ENCODE measurements at places on chromosomes 11 and 22.
A peak's percentile ranks its signal among the peaks of the same experiment; 100 is the strongest.

- peaks cover 66% of the 10 kb centered on the region for H3K27me3 ChIP-seq
- H3K27ac ChIP-seq = no peak overlapping the region
- peaks cover under 1% of the 10 kb centered on the region for H3K36me3 ChIP-seq
- peak overlapping the region; percentile 40 for H3K4me3 ChIP-seq
- H3K4me1 ChIP-seq = peaks cover 38% of the 10 kb centered on the region
- peak; percentile 17 for DNase-seq
Observed at GRCh38 chr22:39236321-39237317, 8.2 kb downstream of the PDGFB start.

DNA sequence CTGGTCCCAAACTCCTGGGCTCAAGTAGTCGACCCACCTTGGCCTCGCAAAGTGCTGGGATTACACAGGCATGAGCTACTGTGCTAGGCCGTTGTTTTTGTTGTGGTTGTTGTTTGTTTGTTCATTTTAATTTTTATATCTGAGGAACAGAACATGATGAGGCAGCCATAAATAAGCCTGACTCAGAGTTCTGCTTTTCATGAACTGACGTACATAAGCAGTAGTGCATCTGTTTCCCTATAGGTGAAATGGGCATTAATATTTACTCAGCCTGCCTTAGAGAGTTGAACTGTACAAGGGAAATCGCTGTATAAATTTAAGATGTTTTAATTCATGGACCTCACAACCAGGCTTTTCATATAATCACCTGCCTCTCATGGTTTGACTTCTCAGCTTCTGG lies 80.5 kb downstream of the PDHX start:
- no peaks in the 10 kb centered on the region for H3K27me3 ChIP-seq
- peaks cover 34% of the 10 kb centered on the region for H3K4me1 ChIP-seq
- H3K36me3 ChIP-seq = peaks cover 4% of the 10 kb centered on the region
- DNase-seq = no peak

- H3K4me1 ChIP-seq = no peaks in the 10 kb centered on the region
- no peaks in the 10 kb centered on the region for H3K27me3 ChIP-seq
- H3K27ac ChIP-seq = no peak overlapping the region
- H3K36me3 ChIP-seq = no peaks in the 10 kb centered on the region
- no peak for DNase-seq
Observed at GRCh38 chr22:49021131-49021925, 806.3 kb downstream of the BRD1 start.

DNA sequence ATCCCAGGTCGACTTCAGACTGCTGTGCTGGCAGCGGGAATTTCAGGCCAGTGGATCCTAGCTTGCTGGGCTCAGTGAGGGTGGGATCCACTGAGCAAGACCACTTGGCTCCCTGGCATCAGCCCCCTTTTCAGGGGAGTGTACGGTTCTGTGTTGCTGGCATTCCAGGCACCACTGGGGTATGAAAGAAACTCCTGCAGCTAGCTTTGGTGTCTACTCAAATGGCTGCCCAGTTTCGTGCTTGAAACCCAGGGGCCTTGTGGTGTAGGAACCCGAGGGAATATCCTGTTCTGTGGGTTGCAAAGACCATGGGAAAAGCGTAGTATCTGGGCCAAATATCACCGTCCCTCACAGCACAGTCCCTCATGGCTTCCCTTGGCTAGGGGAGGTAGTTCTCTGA lies 254.8 kb downstream of the GRIK4 start:
- H3K36me3 ChIP-seq = no peaks in the 10 kb centered on the region
- no peaks in the 10 kb centered on the region for H3K4me1 ChIP-seq
- H3K27me3 ChIP-seq = peaks cover 10% of the 10 kb centered on the region
- H3K4me3 ChIP-seq = no peak overlapping the region
- DNase-seq = no peak

- H3K27ac ChIP-seq = peak overlapping the region; percentile 93
- no peak for DNase-seq
- H3K4me3 ChIP-seq = peak overlapping the region; percentile 92
- H3K36me3 ChIP-seq = peaks cover 23% of the 10 kb centered on the region
Observed at GRCh38 chr22:37485395-37486223, 575 bp downstream of the MFNG start.

DNA sequence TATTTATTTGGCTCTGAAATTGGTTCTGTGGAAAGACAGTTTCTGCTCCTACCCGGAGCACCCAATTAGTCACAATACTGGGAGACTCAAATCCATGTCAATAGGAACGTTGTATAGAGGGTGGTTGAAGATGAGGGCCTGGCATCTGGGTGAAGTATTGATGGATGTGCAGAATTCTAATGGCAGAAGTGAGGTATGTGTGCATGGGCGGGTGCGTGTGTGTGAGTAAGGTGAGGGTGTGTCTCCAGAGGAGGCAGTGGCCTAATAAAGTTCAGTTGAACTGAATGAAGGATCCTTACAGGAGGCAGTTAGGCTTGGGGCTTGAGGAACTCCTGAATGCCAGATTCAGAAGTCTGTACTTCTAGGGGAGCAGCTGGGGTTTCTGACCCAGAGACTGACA lies 71.8 kb upstream of the B3GAT1 start:
- no peaks in the 10 kb centered on the region for H3K4me1 ChIP-seq
- DNase-seq = no peak
- H3K36me3 ChIP-seq = no peaks in the 10 kb centered on the region
- no peak overlapping the region for H3K27ac ChIP-seq
- H3K27me3 ChIP-seq = peaks cover 6% of the 10 kb centered on the region

- DNase-seq = no peak
- H3K4me3 ChIP-seq = no peak overlapping the region
- no peaks in the 10 kb centered on the region for H3K27me3 ChIP-seq
- H3K36me3 ChIP-seq = no peaks in the 10 kb centered on the region
- no peaks in the 10 kb centered on the region for H3K4me1 ChIP-seq
- no peak overlapping the region for H3K27ac ChIP-seq
Observed at GRCh38 chr22:27381552-27381951, 420.0 kb downstream of the MN1 start.

DNA sequence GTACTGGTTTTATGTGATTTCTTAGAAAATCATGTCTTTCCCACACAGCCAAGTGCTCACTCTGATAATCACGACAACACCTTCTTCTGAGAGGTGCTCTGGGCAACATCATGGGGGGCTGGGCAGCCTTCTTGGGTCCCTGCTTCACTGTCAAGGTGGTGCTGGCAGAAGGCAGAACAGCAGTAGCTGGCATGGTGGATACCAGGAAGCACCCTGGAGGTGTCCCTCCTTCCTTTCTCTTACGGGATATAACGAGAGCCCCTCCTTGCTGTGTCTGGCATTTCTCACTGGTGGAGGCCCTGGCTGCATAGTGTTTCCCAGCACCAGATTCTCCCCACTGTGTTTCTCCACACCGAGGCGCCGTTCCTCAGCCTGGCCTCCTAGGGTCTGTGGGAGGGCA lies 60.9 kb downstream of the SCN3B start:
- H3K36me3 ChIP-seq = peaks cover 25% of the 10 kb centered on the region
- DNase-seq = no peak
- H3K4me3 ChIP-seq = no peak overlapping the region
- no peaks in the 10 kb centered on the region for H3K27me3 ChIP-seq
- no peaks in the 10 kb centered on the region for H3K4me1 ChIP-seq

DNA sequence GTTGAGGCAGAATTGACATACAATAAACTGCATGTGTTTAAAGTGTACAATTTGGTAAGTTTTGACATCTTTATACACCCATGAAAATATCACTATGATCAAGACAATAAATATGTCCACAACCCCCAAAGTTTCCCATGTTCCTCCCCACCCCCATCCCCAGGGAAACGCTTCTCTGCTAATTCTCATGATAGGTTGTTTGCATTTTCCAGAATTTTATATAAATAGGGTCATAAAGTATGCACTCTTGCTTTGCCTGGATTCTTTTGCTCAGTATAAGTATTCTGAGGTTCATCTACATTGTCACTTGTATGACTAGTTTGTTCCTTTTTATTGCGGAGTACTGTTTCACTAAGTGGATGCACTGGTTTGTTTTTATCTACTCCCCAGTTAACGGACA lies 35.6 kb downstream of the MYEOV start:
- H3K4me3 ChIP-seq = no peak overlapping the region
- DNase-seq = no peak
- peaks cover under 1% of the 10 kb centered on the region for H3K36me3 ChIP-seq
- H3K27ac ChIP-seq = no peak overlapping the region

- H3K4me3 ChIP-seq = peak overlapping the region; percentile 90
- H3K27ac ChIP-seq = peak overlapping the region; percentile 100
- DNase-seq = no peak
- H3K36me3 ChIP-seq = peaks cover 19% of the 10 kb centered on the region
- peaks cover 68% of the 10 kb centered on the region for H3K4me1 ChIP-seq
Observed at GRCh38 chr11:58573451-58574104, 2.1 kb downstream of the LPXN start.

DNA sequence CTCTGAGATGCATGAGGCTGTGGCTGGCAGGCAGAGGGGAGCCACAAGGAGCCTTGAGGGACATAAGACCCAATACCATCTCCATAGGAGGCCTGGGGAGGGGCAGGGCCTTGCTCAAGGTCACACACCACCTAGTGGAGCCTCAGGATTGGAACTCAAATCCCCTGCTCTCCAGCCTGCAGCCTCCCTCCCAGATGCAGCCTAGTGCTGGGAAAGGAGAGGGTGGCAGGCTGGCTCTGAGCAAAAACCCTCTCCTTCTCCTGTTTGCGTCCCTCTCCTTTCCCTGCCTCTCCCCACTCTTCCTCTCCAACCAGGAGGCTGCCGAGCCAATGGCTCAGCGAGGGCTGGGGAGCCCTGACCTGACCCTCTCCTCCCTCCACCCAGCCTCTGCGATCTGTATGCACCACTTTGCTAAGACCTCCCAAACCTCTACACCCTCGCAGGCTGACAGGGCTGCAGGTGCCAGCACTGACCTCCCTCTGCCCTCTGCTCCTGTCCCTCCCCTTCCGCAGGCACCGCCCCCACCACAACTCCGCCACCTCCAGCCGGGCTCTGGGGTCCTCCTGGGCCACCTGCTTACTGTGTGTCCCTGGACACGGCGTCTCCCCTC lies 14.7 kb downstream of the IGLL1 start:
- H3K27ac ChIP-seq = no peak overlapping the region
- H3K4me3 ChIP-seq = peak overlapping the region; percentile 51
- no peak for DNase-seq

DNA sequence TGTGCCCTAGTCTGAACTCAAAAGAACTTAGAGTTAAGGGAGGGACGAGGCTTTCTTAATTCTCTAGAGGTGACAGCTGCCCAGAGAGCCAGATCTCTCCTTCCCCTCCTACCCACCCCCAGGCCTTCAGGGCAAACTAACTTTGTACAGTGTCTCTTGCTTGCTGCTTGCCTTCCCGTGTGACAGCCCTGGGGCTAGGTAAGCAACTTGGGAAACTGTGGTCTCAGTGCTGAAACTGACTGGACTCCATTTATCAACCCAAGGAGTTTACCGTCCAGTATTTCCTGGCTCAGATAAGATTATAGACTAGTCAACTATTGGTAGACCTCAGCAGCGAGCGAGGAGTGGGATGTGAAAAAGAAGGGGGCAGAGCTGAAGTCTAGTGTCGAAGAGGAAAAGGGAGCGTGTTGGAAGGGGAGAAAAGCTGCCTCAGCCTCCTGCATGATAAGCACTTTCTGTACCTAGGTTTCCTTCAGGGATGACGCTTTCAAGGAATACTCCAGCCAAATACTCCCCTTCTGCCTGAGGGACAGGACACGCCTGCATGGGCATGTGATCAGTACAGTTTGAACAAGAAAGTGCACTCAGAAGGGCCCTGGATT lies 43.3 kb upstream of the WEE1 start:
- no peak for DNase-seq
- H3K4me1 ChIP-seq = no peaks in the 10 kb centered on the region
- H3K27me3 ChIP-seq = no peaks in the 10 kb centered on the region
- H3K27ac ChIP-seq = no peak overlapping the region
- no peak overlapping the region for H3K4me3 ChIP-seq
- H3K36me3 ChIP-seq = peaks cover 17% of the 10 kb centered on the region

DNA sequence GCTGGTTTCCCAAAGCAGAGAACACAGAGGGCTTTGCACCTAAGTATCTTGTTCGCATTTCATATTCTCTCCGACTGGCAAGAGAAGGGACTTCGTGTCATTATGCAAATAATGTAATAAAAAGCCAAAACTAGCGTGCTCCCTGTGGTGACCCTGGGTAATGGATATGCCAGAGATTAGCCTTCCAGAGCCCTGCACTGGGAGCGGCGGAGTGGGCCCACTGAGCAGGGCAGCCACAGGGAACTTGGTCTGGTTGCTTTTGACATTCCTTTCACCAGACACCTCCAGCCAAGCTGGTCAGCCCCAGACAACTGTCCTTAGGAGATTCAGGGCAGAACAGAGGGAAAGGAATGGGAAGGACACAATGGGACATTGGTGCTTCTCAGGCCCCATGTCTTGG lies 56.1 kb downstream of the FLI1 start:
- H3K4me1 ChIP-seq = peaks cover 80% of the 10 kb centered on the region
- no peaks in the 10 kb centered on the region for H3K27me3 ChIP-seq
- H3K36me3 ChIP-seq = peaks cover 35% of the 10 kb centered on the region
- DNase-seq = no peak

DNA sequence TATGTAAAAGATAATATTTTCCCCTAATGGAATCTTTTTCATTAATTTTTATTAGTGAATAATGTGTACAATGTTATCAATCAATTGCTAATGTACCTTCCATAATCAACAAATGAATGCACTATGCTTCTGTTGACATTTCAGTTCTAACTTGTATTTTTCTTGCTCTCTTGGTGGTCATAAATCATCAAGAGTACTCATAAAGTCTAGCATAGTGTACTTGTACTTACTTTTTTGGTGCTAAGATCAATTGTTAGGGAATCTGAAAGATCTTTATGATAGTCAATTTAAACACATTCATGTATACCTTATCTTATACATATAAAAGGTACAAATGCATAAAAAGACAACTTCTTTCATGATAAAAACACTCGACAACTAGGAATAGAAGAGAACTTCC lies 10.5 kb downstream of the ENTHD1 start:
- no peak overlapping the region for H3K4me3 ChIP-seq
- peaks cover 4% of the 10 kb centered on the region for H3K4me1 ChIP-seq
- H3K27ac ChIP-seq = no peak overlapping the region

DNA sequence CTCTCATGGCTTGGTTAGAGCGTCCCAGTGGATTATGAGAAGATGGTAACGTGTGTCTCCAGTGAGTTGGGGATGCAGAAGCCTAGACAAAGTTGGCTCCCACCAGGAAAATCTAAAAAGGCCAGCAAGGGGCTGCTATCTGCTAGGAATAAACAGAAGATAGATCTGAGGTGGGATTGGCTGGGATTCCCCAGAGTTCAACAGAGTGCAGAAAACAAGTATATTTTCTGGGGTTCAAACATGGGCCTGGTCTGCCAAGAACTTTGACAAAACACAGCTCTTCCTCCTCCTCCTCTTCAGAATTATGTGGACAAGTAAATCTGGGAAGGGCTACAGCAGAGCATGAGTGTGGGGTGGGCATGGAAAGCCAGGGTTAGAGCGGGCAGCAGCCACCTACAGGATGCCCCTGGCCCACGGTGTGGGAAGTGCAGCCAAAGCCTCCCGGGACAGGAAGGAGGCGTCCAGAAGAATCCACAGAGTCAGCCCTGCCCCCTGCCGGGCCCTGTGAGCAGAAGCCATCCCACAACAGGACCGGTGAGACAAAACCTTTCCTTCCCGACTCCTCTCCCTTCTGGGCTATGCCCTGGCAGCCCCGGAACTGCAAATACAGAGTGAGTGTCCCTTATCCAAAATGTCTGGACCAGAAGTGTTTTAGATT lies 67.1 kb downstream of the CD82 start:
- DNase-seq = no peak
- peaks cover 14% of the 10 kb centered on the region for H3K27me3 ChIP-seq
- peaks cover 8% of the 10 kb centered on the region for H3K4me1 ChIP-seq
- no peak overlapping the region for H3K4me3 ChIP-seq
